Hypothalamus (tissue), 51 donors: ENCODE measurements at places on chromosomes 2 and 18.

DNA sequence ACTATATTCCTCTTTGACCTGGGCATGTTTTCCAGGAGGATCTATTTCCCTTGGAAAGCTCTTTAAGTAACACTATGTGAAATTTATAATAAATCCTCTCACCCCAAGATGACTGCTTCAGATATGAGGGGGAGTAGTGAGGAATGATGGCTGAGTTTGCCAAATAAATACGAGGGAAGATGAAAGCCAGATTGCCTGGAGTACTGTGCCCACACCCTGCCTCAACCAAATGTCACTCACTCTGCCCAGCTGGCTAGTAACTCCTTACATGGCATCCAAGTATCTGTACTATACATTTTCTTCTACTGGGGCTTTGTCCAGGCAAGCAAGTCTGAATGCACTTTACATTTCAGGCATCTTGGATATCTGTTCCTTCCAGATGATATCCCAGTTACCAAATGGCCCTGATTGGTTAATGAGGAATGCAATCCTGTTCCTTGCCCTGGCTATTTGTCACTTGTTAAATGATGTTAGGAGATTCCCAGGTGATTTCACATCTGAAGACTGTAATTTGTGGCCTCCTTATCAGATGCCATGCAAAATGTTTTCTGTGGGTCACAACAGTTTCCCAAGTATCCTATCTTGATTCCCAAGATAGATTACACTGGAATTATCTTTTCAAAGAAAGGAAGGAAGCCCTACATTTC is 191.8 kb downstream of the IKZF2 start:
- no peak for DNase-seq

DNA sequence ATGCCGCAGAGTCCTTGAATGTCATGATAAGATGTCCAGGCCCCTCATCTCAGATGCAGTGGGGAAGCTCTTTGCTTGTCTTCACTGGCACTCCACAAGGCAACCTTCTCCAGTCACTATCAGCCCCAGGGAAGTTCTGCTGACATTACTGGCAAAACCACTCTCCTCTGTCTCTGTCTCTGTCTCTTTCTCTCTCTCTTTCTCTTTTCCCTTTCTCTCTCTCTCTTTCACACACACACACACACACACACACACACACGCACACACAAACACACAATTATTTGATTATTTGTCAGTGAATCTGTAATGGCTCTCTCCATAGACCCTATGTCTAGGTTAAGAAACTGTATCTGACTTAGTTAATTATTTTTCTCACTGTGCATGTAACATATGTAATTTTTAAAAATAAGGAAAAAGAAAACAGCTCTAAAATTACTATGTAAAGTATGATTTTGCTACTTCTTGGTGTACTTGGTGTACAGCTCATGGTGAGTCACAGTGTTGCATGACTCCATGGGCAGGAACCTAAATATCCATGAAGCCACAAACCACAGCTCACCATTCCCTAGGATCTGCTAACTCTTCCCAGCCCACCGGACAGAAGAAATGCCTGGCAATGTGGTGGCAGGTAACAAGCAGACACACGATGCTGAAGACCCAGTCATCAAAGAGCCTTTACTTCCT is 594.9 kb upstream of the ID2 start:
- no peak for DNase-seq

DNA sequence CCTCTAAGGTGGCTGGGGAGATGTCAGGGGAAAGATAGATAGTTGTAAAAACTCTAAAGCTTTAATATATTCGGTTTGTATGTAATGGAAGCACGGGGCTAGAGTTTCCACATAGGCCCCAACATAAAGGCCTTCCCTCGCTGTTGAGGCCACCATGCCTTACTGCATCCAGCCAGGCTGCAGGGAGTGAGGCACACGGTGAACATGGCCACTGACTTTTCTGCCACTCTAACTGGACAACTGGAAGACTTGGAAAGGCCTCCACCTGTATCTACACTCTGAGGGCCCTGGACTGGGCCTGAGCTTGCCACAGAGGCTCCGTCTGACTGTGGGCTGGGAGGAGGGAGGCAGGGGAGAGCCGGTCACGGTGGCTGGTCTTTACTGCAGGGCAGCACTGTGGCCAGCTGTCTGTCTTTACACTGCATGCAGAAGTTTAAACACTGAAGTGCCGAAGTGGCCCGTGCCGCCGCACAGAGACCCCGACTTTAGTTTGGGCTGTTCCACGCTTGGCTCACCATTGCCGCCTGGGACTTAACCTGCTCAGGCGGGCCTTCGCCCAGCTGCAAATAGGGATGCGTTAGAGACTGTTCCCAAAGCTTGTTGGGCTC is 66.7 kb downstream of the EMILIN2 start:
- no peak for DNase-seq

GRCh38 chr2:30912056-30912455 is 104.8 kb upstream of the CAPN13 start:
- DNase-seq: no peak

- no peak for DNase-seq
Observed at GRCh38 chr2:176466918-176467452, 197.7 kb downstream of the MTX2 start.

DNA sequence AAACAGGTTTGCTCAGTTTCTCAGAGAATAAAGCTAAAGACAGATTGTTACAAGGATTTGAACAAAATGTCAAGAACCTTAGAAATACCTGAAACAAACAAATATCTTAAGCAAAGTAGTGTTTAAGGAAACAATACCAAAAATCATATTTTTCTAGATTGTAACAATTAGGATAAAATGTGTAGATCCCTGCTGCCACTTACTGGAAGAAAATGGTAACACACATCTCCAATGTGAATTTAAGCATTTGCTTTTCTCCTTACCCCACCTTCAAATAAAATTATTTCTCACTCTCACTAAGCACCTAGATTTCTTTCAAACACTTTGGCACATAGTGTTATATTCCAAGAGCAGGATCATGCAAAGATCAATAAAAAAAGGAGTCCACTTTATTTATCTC is 34.9 kb downstream of the SUCLG1 start:
- no peak for DNase-seq

GRCh38 chr2:207409517-207409916 is 120.2 kb upstream of the CREB1 start:
- DNase-seq: no peak

GRCh38 chr2:199956062-199956380 is 639 bp downstream of the MAIP1 start:
- DNase-seq: no peak

DNA sequence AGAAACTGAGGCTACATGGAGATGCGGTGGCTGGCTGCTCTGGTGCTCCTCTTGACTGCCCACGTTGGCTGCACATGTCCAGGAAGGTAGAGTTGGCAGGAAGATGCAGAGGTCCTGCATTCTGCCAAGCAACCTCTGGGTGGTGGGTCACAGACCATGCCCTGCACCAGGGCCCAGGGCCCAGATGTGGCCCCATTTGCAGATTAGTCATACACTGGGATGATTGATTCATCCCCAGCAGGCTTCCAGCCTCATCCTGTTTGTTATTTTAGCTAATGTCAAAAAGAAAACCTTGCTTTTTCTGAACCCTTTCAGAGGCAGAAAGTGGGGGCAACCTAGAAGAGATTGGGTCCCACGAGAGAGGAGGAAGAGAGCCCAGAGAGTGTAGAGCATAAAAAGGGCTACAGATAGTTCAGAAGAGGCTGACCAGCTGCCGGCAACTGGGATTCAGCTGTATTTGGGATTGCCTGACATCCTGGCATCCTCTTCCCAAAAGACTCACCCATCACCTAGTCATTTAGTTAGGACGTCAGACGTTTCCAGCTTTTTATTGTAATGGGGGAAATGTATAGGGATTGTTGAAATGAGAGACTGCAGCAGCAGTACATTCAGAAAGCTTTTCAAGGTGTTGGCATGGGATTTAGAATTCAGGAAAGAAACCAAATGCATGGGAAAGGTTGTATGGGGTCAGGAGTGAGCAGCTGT is 101.9 kb downstream of the CTIF start:
- no peak for DNase-seq

- DNase-seq: no peak
Observed at GRCh38 chr2:63851691-63852311, 10.1 kb downstream of the UGP2 start.

- DNase-seq: no peak
Observed at GRCh38 chr18:830315-830901, 18.4 kb upstream of the YES1 start.
